ENCODE measurements at places on chromosomes 3 and 15.

- H3K36me3 ChIP-seq = no peaks in the 10 kb centered on the region
- no peak overlapping the region for H3K27ac ChIP-seq
- H3K27me3 ChIP-seq = no peaks in the 10 kb centered on the region
- H3K4me3 ChIP-seq = no peak overlapping the region
Measured at GRCh38 chr15:22888120-22888859, 49.8 kb downstream of the NIPA2 start.

DNA sequence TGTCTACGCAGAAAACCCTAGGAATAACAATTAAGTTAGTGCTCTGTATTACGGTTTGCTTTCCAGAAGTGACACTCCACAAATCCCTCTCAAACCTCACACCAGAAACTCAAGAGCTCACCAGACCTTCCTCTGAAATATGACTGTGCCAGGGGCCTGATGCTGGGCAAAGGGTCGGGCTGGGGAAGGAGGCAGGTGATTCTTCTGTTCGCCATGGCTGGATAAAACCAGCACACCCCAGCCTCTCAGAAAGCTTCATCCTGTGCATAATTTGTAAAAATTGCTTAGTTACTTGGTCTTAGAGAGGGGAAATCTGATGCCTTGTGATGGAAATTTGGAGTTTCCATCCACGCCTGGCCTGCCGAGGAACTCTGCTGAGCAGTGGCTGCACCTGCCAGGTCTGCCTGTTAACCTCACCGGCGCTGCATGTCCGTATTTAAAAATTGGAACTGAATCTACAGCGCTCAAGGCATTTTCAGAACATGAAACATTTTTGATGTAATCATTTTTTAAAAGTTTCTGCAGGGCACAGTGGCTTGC lies 22.7 kb upstream of the ATP1B3 start:
- H3K27me3 ChIP-seq = no peaks in the 10 kb centered on the region
- no peak for DNase-seq
- H3K27ac ChIP-seq = no peak overlapping the region
- H3K4me3 ChIP-seq = no peak overlapping the region
- peaks cover 3% of the 10 kb centered on the region for H3K4me1 ChIP-seq
- H3K36me3 ChIP-seq = no peaks in the 10 kb centered on the region

DNA sequence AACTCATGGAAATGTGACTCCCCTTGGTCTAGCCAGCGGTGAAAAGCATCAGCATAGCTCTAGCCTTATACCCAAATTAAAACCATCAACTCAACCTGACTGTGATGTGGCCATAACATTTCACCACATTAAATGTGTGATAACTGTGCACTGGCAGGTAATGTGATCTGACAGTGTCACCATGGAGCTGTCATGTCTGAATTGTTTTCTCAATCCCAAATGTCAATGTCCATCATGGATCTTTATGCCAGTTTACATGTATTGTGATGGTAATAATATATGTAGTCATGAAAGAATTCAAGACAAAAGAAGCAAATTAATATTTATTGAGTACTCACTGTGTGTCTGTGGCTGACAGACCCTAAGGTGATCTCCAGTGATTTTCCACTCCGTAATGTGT lies 213.4 kb upstream of the EOMES start:
- no peak for DNase-seq
- no peaks in the 10 kb centered on the region for H3K4me1 ChIP-seq
- H3K4me3 ChIP-seq = no peak overlapping the region
- no peak overlapping the region for H3K27ac ChIP-seq

GRCh38 chr3:16373341-16373946 lies 108.4 kb downstream of the OXNAD1 start:
- peaks cover 39% of the 10 kb centered on the region for H3K36me3 ChIP-seq
- DNase-seq = no peak
- no peak overlapping the region for H3K4me3 ChIP-seq
- H3K4me1 ChIP-seq = peaks cover 57% of the 10 kb centered on the region
- H3K27me3 ChIP-seq = no peaks in the 10 kb centered on the region
- no peak overlapping the region for H3K27ac ChIP-seq

- H3K27me3 ChIP-seq = peaks cover 5% of the 10 kb centered on the region
- H3K36me3 ChIP-seq = no peaks in the 10 kb centered on the region
- H3K4me1 ChIP-seq = no peaks in the 10 kb centered on the region
- no peak overlapping the region for H3K4me3 ChIP-seq
- DNase-seq = no peak
Measured at GRCh38 chr3:124246376-124246775, 254.5 kb upstream of the ROPN1 start.

DNA sequence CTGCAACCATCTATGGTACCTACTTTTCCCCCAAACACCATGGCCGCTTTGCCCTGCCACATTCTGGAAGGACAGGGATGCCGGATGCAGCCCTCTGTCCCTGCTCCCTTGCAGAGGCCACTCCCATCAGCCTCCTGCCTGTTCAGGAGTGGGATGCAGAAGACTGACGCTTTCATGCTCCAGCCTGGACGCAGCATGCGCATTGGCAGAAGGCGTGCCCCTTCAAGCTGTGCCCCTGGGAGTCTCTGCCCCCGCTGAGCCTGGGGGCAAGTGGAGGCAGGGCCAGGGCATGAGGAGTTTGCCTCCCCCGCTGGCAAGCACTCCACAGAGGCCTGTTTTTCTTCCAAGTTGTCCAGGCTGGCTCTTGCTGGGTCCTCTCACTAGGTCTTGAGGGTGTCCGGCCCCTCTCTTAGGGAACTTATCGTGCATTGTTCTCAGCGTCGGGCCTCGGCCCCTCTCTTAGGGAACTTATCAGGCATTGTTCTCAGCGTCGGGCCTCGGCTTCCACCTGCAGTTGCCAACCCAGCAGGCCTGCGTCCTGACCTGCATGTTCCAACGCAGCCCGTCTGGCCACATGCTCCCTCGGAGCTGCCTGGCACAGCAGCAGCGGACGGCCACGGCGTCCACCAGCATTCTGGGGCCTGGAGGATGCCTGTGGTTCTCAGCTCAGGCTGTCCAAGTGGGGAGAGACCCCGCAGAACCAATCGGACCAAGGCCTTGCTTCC lies 14.6 kb upstream of the SNRPA1 start:
- H3K27me3 ChIP-seq = no peaks in the 10 kb centered on the region
- no peak overlapping the region for H3K27ac ChIP-seq
- H3K36me3 ChIP-seq = no peaks in the 10 kb centered on the region
- no peak overlapping the region for H3K4me3 ChIP-seq

DNA sequence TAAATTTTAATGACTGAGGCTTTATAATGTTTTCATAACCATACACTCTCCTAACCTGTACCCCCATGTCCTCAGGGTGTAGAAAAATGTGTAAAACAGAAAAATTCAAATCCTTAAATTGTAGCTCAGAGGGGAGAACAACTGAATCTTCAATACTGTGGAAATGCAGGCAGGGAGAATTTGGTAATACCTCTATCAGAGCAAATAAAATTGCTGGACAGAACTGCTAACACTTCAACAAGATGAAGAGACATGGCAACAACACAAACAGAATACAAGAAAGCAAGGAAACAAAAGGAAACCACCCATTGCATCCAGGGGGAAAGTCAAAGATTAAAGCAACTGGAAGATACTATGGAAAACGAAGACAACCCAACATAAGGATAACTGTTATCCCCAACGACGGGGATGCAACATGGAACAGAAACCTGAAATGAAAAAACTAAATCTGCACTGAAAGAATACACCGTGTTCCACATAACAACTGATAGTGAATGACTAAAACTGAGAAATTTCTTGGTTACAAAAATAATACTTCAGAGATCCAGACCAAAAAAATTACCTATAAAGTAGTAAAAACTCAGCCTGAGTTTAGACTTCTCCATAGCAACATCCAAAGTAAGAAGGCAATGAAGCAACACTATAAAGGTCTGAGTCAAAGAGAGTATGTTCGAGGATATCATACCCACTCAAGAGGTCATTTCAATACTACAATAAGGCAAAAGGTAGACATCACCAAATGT lies 48.5 kb downstream of the HACD2 start:
- no peaks in the 10 kb centered on the region for H3K27me3 ChIP-seq
- H3K27ac ChIP-seq = no peak overlapping the region
- no peak for DNase-seq
- H3K4me1 ChIP-seq = no peaks in the 10 kb centered on the region
- H3K4me3 ChIP-seq = no peak overlapping the region
- H3K36me3 ChIP-seq = no peaks in the 10 kb centered on the region

DNA sequence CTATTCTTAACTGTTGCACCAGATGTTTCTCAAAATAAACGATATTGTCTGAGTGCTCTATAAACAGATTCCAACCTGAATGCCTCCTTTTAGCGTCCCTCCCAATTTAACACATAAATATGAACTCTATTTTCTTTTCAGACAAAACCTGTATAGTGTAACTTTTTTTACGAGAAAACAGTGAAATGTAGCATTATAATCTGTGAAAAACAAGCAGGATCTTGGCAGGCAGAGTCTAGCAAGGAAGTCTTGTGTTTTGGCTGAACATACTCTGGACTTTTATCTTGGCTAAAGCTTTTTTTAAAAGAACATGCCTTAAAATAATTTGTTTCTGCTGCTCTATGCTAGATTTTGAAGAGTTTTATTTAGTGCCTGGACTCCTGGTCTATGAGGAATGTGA lies 150.5 kb downstream of the ROBO2 start:
- H3K36me3 ChIP-seq = no peaks in the 10 kb centered on the region
- H3K27me3 ChIP-seq = no peaks in the 10 kb centered on the region
- H3K4me1 ChIP-seq = no peaks in the 10 kb centered on the region
- no peak overlapping the region for H3K4me3 ChIP-seq
- no peak overlapping the region for H3K27ac ChIP-seq
- DNase-seq = no peak

DNA sequence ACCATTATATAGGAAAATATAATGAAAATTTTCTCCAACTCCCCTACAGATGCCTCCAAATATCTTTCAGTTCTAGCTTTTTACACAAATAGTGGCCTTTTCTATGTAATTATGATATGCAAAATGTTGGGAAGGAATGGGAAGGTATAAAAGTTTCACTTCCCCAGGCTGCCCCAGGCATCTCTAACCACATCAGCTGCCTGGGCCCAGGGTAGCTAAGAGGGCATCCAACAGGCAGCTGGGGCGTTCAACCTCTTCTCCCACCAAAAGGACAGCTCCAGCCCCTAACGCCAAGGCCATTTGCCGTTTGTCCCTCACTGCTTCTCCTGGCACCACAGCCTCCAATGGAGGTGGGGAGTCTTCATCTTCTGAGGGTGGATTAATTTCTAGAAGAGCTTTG lies 188.1 kb upstream of the TSC22D2 start:
- H3K27ac ChIP-seq = no peak overlapping the region
- H3K27me3 ChIP-seq = peaks cover 9% of the 10 kb centered on the region

DNA sequence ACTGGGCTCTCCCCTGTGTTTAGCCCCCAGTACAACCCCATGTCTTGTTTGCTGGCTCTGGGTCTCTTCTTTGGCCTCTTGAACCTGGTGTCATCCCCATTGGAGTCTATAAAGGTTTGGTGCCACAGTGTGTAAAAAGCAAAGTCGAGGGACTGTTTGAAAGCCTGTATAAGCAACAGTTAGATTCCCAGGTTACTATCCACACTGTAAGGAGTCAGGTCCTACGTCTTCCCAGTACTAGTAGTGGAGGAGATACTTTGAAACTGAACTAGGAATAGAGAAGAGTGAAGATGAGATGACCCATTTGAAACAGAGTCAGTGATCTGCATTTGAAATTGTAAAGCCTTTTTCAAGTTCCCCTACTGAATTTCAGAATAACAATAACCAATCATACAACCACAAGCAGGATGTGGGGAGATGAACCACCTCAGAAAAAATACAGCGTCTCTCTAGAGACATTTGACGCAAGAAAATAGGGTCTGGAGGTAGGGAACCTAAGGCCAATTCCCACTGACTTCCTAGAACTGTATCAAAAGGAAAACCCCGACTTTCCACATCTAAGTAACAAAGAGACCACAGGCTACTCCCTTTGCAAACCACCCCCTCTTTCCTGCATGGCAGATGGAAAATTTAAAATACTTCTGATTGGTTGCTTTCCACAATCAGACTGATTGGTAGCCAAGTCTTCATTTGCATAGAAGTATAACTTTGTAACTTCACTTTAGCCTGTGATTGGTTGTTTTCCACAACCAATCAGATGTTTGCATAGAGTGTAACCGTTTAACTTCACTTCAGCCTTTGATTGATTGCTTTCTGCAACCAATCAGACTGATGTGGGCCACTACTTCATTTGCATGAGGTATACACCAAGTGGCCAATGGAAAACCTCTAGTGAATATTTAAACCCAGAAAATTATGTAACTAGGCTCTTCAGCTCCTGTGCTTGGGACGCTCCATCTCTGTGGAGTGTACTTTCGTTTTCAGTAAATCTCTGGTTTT lies 49.9 kb upstream of the NEDD4 start:
- H3K4me1 ChIP-seq = peaks cover 22% of the 10 kb centered on the region
- peak overlapping the region; percentile 48 for H3K27ac ChIP-seq
- H3K36me3 ChIP-seq = no peaks in the 10 kb centered on the region
- H3K4me3 ChIP-seq = peak overlapping the region; percentile 17
- DNase-seq = no peak

DNA sequence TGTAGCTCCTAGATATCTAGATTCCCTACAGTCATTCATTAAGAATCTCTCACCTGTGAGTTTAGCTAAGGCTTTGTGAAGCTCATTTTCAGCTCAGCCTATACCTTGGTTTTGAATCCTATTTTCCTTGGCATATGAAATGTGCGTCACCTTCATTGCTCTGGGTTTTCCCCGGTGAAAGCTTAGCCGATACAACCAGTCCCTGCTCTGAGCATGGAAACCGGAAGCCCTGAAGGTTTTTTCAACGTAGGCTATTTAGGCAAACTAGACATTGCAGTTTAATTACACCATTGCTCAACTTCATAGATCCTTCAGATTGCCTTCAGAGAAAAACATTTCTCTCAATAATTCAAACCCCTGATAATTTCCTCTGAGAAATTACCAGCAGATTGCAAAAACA lies 206.8 kb upstream of the TPRG1 start:
- H3K27me3 ChIP-seq = no peaks in the 10 kb centered on the region
- no peak overlapping the region for H3K4me3 ChIP-seq
- H3K36me3 ChIP-seq = no peaks in the 10 kb centered on the region
- DNase-seq = no peak
- no peak overlapping the region for H3K27ac ChIP-seq
- H3K4me1 ChIP-seq = no peaks in the 10 kb centered on the region

- H3K4me1 ChIP-seq = no peaks in the 10 kb centered on the region
- H3K27ac ChIP-seq = no peak overlapping the region
- H3K4me3 ChIP-seq = no peak overlapping the region
- DNase-seq = no peak
Measured at GRCh38 chr15:59124261-59124660, 19.3 kb downstream of the CCNB2 start.

DNA sequence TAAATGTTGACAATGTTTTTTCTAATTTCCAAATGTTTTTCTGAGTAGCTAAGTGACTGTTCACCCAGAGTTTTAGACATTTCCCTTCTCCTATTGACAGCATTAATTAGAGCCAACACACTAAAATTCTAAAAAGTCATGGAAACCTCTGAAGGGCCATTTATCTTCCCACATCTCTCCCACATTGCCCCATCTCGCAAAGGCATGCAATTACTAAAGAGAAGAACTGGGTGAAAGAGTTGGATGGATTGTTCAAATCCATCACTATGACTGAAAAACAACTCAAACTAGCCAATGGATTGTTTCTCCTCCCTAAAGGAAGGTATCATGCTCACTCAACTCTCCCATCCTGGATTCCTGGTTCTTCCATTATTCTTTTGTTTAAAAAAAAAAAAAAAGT lies 30.0 kb upstream of the PHLDB2 start:
- peaks cover 4% of the 10 kb centered on the region for H3K4me1 ChIP-seq
- H3K27ac ChIP-seq = no peak overlapping the region
- DNase-seq = no peak
- H3K36me3 ChIP-seq = no peaks in the 10 kb centered on the region
- H3K4me3 ChIP-seq = no peak overlapping the region

- no peak overlapping the region for H3K4me3 ChIP-seq
- no peaks in the 10 kb centered on the region for H3K4me1 ChIP-seq
- H3K36me3 ChIP-seq = peaks cover 98% of the 10 kb centered on the region
- no peak for DNase-seq
- no peak overlapping the region for H3K27ac ChIP-seq
- H3K27me3 ChIP-seq = no peaks in the 10 kb centered on the region
Measured at GRCh38 chr3:5212628-5213573, 25.4 kb downstream of the EDEM1 start.
